ENCODE measurements at places on chromosomes 7 and 10. TPM values are rescaled to one million over a fixed set of nuclear protein-coding genes. Genes with fewer than 3 reads are reported as not detected.
A peak's percentile ranks its signal among the peaks of the same experiment; 100 is the strongest.

- no peak for DNase-seq
Observed at GRCh38 chr10:27349987-27350386, 109.4 kb upstream of the ACBD5 start.

GRCh38 chr10:91694170-91694794 is 61.4 kb upstream of the PPP1R3C start:
- no peak for DNase-seq

DNA sequence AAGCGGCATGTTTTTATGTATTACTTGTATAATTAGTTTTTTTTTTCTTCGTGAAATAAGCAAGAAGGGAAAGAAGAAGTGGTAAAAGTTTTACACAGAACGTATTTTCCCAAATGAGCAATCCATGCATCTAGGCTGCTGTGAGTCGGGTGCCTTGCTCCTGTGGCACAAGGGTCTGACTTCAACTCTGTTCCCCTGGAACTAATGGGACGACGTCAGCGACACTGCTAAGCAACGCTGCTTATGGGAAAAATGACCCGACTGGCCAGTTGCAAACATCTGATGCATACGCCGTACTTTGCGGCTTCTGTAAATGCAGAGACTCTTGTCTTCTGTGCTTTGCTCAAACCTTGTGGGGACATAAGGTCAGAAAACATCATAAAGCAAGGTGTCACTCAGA is 66.3 kb downstream of the MPP7 start:
- DNase-seq: no peak

Gene GRID2IP
- total RNA-seq: 0.06 TPM

DNA sequence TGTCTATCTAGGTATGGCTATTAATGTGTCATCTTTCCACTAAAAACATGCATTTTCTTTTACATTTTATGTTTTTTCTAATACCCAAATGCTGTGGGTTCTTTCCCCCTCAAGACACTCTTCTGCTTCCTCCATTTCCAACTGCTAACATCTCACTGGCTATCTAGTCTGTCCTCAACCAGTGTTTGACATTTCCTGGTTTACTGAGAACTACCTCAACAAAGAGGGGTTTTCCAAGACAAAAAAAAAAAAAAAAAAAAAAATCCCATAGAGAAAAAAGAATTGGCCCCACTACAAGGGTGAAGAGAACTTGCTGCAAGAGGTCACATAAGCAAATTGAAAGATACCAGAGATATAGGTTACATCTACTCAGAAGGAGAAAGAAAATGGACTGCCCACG is 359.7 kb downstream of the CRPPA start:
- DNase-seq: no peak

DNA sequence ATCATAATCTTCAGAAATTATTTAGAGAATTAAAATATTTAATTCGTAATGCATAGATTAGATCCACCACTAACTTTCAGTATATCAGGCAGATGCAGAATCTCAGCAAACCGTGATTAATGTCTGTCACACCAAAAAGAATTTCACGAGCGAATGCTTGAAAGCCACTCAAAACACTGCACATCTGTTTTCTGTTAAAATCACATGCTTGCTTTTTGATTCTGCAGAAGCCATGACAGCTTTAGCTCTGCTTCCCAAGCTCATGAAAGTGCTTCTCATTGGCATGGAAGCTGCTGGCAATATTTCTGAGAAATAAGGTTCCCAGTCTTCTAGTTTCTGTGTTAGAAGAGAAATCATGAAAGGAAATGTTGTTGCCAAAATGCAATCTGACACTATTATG is 837.8 kb upstream of the LRRN3 start:
- DNase-seq: no peak

Gene NT5C2
- total RNA-seq: 46.8 TPM

- DNase-seq: peak; percentile 35
Observed at GRCh38 chr10:24209432-24209771, 464 bp downstream of the KIAA1217 start.

DNA sequence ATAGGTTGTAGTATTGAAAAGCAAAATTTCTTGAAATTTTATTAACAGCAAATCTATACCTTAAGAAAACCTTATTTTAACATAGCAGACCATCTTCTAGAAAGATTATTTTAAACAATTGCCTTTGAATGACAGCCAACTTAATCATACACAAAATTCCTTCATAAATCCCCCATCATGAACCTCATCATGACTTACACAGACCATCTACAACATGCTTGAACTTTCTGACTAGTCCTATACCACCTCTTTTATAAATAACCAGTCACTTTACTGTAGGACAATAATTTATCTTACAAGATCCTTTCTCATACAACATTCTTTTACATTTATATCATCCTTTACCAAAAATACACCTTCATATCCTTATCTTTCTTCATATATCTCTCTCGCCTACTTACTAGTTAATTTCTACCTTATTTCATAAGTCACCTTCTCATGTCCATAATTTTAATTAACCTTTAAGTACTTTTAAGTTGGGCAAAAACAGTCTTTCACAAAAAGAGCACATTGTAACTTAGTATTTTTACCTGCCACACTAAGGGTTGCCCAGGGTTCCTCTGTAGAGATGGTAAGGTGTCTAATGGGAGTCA is 16.6 kb upstream of the PTN start:
- DNase-seq: no peak

GRCh38 chr7:44772440-44772839 is 23.8 kb downstream of the ZMIZ2 start:
- DNase-seq: no peak

- no peak for DNase-seq
Observed at GRCh38 chr7:122438492-122438891, 133.9 kb upstream of the FEZF1 start.

Gene NOS3
- 5.8 TPM for total RNA-seq

DNA sequence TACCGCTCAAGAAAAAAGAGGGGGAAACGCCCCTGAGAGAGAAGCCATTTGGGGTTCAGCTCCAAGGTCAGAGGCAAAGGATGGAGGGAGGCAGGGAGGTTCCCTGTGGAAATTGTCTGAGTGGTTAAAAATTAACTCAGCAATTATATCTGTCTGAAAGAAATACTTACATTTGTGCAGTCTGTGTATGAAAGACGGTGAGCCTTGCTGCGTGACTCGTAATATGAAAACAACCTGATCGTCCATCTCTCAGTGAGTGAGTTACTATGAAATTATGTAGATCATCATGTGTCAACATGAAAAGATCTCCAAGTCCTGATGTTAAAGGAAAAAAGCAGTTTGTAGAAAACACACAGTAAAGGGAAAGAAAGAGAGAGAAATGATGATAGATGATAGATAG is 67.2 kb upstream of the FAM204A start:
- no peak for DNase-seq

DNA sequence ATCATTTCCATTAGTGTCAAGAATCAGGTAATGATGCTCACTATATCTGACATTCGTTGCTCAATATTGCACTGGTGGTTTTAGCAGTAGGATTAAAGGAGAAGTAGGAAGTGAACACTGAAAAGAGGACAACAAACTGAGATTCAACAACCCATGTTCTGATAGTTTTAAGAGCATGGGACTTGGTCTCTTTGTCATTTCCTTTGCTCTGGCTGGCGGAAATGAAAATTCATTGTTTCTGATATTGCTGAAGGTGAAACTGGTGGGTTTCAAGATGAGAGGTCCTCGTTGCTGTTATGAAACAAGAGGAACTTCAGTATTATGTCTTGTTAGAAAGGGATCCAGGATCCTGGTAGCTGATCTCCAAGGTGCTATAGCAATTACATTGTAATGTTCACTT is 129.0 kb downstream of the DNAH11 start:
- no peak for DNase-seq

Gene EPO
- not detected for total RNA-seq

DNA sequence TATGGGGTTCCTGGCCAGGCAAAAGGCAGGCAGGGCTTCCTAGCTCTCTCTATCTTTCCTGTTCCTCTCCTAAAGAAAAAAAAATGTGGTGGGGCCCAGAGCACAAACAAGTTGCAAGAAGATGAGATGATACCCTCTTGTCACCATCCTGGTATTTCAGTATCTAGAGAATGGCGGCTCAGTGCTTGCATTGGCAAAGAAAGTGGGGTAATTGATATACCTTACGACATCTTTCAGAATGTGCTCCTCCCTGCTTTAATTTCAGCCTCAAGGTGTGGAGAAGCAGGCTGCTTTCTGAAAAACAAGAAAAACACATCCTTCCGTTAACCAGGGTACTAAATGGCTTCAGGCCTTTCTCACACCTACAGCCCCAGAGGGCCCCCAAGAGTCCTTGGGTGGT is 34.5 kb upstream of the CUX1 start:
- no peak for DNase-seq

Gene FFAR4
- total RNA-seq: not detected

GRCh38 chr10:27771231-27771630 is 25.6 kb upstream of the MKX start:
- DNase-seq: peak; percentile 73

GRCh38 chr7:6443372-6443941 is 4.3 kb downstream of the DAGLB start:
- no peak for DNase-seq

DNA sequence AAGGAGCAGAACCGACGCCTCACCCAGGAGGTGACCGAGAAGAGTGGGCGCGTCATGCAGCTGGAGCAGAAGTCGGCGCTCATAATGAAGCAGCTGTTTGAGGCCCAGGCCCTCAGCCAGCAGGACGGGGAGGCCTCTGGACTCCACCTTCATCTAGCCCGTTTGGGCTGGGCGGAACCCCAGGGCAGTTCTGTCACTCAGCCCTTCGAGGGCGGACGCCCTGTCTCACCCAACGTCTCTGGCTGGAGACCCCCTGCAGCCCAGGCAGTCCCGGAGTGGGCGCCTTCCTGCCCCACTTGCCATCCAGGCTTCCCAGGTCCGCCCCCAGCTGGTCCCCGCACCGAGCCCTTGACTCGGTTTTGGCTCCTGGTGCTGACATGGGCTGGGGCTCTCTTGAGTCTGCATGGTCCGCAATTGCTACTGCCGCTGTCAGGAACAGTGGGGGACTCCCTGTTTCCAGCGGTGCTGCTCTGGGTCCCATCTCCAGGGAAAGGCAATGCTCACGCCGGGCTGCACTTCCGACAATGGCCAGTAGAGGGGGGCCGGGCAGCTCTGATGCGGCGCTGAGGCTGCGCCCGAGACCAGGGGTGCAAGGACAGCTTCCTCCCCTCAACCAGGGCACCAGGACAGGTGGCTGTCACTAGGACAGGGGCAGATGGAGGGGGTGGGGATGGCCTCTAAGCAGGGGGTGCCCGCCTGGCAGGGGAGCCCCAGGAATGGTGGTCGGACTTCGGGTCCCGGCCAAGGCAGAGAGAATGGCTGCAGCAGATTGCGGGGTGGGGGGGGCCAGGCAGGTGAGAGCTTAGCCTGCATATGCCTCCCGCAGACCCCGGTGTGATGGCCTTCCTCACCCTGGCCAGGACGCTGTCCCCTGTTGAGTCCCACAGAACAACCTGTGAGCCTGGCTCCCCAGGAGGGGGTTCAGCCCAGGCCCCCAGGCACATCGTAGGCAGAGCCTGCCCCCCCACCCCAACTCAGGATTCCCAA is 71.2 kb upstream of the KCTD7 start:
- DNase-seq: peak; percentile 72

Gene FAM170B
- total RNA-seq: not detected

GRCh38 chr7:7858559-7858958 is 110.0 kb upstream of the GLCCI1 start:
- no peak for DNase-seq

DNA sequence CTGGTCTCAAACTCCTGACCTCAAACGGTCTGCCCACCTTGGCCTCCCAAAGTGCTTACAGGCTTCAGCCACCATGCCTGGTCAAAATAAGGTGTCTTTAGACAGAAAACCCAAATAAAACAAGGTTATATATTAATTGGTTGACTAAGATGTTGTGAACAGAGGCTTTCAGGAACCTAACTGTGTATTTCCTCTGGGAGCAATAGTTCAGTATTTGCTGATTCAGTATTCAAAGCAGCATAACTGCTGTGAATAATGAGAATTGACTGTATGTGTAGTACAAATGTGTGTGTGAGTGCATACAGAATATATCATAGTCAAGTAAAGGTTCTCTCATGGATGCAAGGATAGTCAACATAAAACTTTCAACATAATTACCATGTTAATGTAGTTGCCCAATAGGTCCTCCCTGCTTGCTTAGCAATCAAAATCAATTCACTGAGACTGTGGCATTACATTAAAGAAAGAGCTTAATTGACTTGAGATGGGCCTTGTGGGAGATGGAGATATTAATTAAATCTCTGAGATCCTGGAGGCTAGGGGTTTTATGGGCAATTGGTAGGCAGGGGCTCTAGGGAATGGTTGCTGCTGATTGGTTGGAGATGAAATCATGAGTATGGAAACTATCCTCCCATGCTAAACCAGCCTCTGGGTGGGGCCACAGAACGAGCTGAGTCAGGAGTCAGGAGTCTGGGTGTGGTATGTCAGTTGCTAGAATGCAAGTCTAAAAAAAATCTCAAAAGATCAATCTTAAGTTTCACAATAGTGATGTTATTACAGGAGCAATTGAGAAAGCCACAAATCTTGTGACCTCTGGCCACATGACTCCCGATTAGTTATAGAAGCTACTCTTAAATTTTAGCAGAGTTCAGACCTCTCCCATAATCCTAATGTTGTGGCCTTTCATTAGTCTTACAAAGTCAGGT is 162.7 kb downstream of the AKR1D1 start:
- DNase-seq: no peak

Gene GNAT3
- total RNA-seq: not detected

GRCh38 chr10:75398692-75399460 is 2.7 kb downstream of the ZNF503 start:
- no peak for DNase-seq

GRCh38 chr10:130924138-130924819 is 387.2 kb downstream of the TCERG1L start:
- DNase-seq: no peak

GRCh38 chr7:39904077-39904486 is 46.0 kb upstream of the CDK13 start:
- DNase-seq: no peak

- DNase-seq: no peak
Observed at GRCh38 chr10:73648975-73649829, 6.6 kb downstream of the SYNPO2L start.

Gene CCL24
- not detected for total RNA-seq

Gene FXYD4
- not detected for total RNA-seq

GRCh38 chr7:51014811-51015210 is 232.1 kb upstream of the GRB10 start:
- DNase-seq: no peak

Gene SUGCT
- 2.9 TPM for total RNA-seq

- DNase-seq: no peak
Observed at GRCh38 chr7:29612596-29612995, 49.0 kb downstream of the PRR15 start.

Data from activated naive CD8-positive, alpha-beta T cell treated with anti-CD3 and anti-CD28 coated beads for 36 hours (primary cell).